ENCODE measurements at places on chromosomes 3 and 15. TPM values are rescaled to one million over a fixed set of nuclear protein-coding genes. Genes with fewer than 3 reads are reported as not detected.

- no peak overlapping the region for H3K27ac ChIP-seq
- H3K27me3 ChIP-seq = peaks cover 7% of the 10 kb centered on the region
- DNase-seq = no peak
- H3K4me3 ChIP-seq = peak overlapping the region; percentile 56
- peaks cover 6% of the 10 kb centered on the region for H3K4me1 ChIP-seq
Measured at GRCh38 chr3:51966016-51966415, 1.2 kb downstream of the PCBP4 start.

Gene TMEM266
- total RNA-seq = 0.10 TPM

DNA sequence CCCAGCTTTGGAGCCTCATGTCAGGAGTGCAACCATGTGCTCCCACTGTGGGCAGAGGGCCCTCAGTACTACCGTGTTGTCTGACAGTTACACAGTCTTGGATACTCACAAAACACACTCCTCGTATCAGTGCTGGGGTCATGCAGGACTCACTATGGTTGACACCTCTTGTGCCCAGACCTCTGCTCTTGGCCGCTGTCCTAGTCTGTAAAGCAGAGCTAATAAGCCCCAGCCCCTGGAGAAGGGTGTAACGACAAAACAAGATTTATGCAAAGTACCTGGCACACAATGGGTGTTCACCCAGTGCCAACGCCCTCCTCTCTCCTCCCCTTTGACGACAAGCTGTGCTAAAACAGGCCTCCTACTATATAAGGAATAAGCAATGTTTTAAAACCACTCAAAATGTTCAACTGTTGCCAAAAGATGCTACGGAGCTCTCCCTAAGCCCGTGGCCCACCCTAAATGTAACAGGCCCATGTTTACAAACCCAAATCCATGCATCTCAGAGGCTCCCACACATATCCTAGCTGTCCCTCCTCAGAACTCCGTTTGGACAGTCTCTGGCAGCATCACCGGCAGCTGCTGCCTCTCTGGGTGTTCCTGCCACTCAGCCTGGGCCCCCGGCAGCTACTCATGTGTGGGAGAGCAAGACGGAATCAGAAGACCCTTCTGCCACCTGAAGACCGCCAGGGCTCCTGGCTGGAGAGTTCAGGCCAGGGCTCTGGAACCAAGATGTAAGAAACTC is 65.8 kb downstream of the MRPL46 start:
- no peaks in the 10 kb centered on the region for H3K4me1 ChIP-seq
- H3K4me3 ChIP-seq = no peak overlapping the region
- H3K36me3 ChIP-seq = no peaks in the 10 kb centered on the region
- H3K27me3 ChIP-seq = peaks cover 4% of the 10 kb centered on the region

DNA sequence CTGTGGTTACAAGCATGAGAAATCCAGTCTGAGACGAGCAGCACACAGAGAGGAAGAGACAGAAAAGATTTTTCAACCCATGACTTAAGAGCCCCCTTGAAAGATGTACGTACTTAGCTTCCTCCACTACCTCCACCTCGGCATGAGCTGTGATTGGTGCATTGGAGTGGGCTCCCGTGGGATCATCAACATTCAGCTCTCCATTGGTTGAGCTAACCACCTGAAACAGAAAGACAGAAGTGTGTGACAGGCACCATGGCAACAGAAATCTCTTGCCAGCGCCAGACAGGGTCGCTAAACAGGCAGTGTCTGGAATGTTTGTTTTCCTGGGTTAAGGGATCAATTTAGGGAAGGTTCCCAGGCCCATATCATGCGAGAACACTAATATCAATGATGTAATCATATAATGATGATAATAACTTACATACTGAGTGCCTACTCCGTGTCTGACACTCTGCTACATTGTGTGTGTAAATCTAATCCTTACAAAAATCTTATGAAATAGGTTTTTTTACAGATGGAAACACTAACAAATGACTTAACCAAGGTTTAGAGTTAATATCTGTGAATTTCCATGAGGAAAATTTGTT is 17.5 kb upstream of the PPIB start:
- H3K27me3 ChIP-seq = no peaks in the 10 kb centered on the region
- no peaks in the 10 kb centered on the region for H3K4me1 ChIP-seq
- peaks cover 20% of the 10 kb centered on the region for H3K36me3 ChIP-seq
- DNase-seq = no peak

Gene HYKK
- total RNA-seq = 1.4 TPM

Measured in activated T-helper 1 cell treated with anti-CD3 and anti-CD28 coated beads, Interleukin-12 subunit alpha, Interleukin-12 subunit beta, Interleukin-2, Interleukin-4 antibody, amounts not matched to agents 30 ng/mL and 10 ng/mL and 1 ng/mL, durations not matched to agents 14 hours and 24 hours and 36 hours (primary cell).